ENCODE measurements at places on chromosomes 4 and X. TPM values are rescaled to one million over a fixed set of nuclear protein-coding genes. Genes with fewer than 3 reads are reported as not detected.

The DGAT2L6 gene
- total RNA-seq, result not detected

The CT45A2 gene
- total RNA-seq, result not detected

The HPGDS gene
- total RNA-seq, result not detected

GRCh38 chr4:11702886-11703557, 274.3 kb upstream of the HS3ST1 start:
- DNase-seq, result no peak

- no peak for DNase-seq
Observed at GRCh38 chrX:41480508-41481260, 33.5 kb downstream of the NYX start.

GRCh38 chr4:126446917-126447316, 1132.2 kb downstream of the FAT4 start:
- no peak for DNase-seq

GRCh38 chr4:66885501-66886165, 659.7 kb downstream of the CENPC start:
- peak; percentile 18 for DNase-seq

DNA sequence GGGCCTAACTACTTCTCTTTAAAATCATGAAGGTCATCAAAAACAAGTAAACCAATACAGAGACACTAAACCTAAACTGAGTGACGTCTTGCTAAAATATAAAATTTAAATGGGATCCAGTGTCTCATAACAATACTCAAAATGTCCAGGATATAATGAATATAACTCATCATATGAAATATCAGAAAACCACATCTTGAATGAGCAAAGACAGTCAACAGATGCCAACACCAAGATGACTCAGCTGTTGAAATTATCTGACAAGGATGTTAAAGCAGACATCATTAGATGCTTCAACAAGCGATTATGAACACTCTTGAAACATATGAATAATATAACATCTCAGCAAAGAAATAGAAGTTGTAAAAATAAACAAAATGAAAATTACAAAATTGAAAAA, 8.3 kb downstream of the NAP1L2 start:
- DNase-seq, result no peak
